ENCODE measurements at places on chromosomes 6 and 20. TPM values are rescaled to one million over a fixed set of nuclear protein-coding genes. Genes with fewer than 3 reads are reported as not detected.

KCNB1 gene
- not detected for total RNA-seq

SMLR1 gene
- not detected for total RNA-seq

TMEM14A gene
- total RNA-seq = 38.0 TPM

SLC17A1 gene
- not detected for total RNA-seq

DEFB124 gene
- total RNA-seq = not detected

ZKSCAN3 gene
- total RNA-seq = 6.2 TPM

MLIP gene
- not detected for total RNA-seq

EFCAB8 gene
- under 0.01 TPM for total RNA-seq

PDYN gene
- total RNA-seq = not detected

MUC21 gene
- total RNA-seq = not detected

ABT1 gene
- total RNA-seq = 10.4 TPM

ULBP2 gene
- total RNA-seq = 13.7 TPM

RPL10A gene
- total RNA-seq = 1,232 TPM

AIF1 gene
- total RNA-seq = not detected

LST1 gene
- not detected for total RNA-seq

Measured in smooth muscle cell of the umbilical artery (primary cell).